T1000 (cell line): ENCODE measurements at places on chromosomes 6 and 20.
A peak's percentile ranks its signal among the peaks of the same experiment; 100 is the strongest.

DNA sequence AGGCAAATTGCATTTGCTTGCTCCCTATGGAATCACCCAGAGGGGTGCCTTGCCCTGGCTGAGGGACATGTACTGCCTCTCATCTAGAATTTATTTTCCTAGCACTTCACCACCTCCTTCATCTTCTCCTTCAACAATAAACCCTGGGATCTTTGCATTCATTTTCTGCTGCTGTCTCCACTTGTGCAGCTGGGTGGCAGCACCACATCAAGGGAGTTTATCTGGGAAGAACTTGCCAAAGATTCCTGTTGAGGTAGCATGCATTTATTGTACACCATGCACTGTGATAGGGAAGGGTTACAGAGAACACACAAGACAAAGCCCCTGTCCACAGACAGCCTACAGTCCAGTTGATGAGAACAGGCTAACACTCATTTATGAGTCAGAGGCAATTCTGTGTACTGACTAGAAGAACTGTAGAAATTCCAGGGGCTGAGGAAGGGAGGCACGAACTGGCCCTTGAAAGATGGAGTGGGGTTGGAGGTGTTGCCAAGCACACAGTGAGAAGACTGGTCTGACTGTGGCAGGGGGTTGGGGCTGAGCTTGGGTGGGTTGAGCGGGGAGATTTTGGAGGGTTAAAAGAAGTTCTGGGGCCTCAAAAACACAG is 17.5 kb downstream of the C20orf173 start:
- no peak for DNase-seq

- DNase-seq: no peak
Measured at GRCh38 chr20:25230166-25230831, 17.6 kb upstream of the PYGB start.

DNA sequence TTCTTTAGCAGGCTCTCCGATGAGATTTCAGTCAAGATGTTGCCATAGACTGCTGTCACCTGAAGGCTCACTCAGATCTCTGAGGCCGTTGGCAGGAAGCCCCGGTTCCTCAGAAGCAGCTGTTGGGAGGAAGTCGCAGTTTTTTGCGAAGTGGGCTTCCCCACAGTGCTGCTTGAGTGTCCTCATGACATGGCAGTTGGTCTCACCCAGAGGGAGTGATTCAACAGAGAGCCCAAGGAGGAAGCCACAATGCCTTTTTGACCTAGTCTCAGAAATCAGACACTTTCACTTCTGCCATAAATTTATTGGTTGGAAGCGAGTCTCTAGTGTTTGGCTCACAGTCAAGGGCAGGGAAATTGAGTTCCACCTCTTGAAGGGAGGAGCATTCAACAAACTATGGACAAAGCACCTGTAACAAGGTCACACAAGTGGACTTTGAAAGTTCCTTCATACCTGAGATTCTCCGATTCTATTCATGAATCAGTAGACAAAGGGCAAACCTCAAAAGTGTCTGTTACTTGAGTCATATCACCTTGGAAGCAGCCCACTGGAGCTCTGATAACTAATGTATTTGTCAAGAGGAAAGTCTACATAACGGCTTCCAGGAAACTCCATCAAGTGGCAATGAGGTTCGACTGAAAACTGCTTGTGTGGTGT is 208.3 kb downstream of the TASP1 start:
- DNase-seq: no peak

- no peak for DNase-seq
Measured at GRCh38 chr6:12288211-12288618, 1.9 kb upstream of the EDN1 start.

DNA sequence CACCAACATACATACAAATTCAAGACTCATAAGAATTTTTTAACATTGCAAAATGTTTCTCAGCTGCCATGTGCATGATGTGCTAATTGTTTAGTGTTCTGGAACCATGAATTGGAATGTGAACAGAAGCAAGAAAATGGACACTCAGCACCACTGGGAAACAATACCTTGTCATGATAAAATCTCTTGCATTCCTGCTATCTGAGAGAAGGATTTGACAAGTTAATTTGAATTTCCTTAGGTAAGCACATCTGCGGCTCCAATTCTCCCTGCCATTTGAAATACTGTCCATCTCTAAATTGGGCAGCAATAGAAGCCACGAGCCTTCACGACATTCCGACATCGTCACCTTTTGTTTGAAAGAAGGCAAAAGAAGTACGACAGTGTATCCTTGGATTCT is 1104.6 kb upstream of the MAP3K7 start:
- DNase-seq: no peak

GRCh38 chr20:37393196-37393862 is 47.4 kb downstream of the SRC start:
- DNase-seq: no peak

DNA sequence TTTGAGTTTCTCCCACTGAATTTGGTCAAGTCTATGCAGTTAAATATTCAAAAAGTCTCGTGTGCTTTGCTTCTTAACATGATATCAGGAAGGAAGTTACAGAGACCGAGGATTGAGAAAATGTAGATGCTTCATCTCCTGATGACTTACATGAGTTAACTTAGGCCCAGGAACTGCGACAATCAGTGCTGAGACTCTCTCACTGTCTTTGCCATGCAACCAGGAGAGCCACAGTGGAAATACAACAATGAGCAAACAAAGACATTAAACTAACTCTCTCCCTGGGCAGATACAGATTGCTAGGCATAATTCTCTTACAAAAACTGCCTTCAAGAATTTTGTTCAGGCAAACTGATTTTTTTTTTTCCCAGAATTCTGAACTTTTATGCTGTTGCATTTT is 440.6 kb upstream of the EPHA7 start:
- no peak for DNase-seq

DNA sequence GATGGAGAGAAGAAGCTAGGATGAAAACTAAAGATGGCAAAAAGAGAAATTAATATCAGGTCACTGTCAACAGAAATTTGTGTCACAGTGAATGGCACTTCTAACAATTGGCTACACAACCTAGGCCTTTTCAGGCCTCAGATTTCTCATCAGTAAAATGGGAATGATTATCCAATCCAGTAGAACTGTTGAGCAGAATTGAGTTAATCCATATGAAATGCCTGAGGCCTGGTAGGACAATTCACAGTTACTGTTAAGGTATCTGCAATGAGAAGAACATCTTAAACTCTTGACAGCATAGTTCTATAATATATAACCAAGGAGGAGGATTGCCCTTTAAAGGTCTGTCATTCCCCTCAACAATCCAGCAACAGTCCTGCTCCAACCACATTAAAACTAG is 217.9 kb upstream of the ZNF217 start:
- DNase-seq: no peak

GRCh38 chr20:44206132-44206531 is 4.4 kb downstream of the OSER1 start:
- no peak for DNase-seq

DNA sequence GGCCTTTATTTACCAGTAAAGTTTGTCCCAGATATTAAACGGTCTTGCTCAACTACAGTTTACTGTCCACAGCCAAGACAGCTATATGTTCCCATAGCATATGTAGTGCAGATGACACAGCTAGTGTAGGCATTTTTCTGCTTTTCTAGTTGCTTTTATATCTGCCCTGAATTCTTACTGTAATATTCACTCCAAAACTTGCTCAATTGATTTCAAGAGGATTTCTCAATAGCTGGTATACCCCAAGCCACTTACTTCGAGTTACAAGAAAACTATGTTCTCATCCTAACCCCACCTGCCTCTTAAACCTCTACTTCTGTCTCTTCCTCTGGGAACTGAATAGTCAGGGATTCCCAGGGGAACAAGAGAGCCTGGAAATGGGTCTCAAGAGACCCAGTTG is 18.9 kb upstream of the ROS1 start:
- DNase-seq: no peak

- no peak for DNase-seq
Measured at GRCh38 chr20:64268174-64268573, 12.6 kb downstream of the PCMTD2 start.

- DNase-seq: no peak
Measured at GRCh38 chr6:113857556-113858479, 673 bp downstream of the MARCKS start.

DNA sequence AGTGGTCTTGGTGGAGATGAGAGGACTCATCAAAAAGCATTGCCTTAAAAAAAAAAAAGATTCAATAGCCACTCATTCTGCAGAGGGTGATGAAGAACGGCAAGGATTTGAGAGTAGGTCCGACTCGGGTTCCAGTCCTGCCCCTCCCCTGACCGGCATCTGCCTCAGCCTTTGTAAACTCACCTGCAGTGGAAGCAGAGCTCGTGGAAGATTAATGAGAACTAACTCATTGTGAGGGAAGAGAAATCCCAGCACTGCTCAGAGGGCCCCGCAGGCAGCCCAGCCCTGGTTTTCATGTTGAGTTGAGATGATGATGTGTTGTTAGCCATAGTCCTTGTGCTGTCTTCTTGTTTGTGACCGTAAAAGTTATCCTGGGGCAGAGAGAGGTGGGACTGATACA is 59.4 kb downstream of the GCNT2 start:
- no peak for DNase-seq

DNA sequence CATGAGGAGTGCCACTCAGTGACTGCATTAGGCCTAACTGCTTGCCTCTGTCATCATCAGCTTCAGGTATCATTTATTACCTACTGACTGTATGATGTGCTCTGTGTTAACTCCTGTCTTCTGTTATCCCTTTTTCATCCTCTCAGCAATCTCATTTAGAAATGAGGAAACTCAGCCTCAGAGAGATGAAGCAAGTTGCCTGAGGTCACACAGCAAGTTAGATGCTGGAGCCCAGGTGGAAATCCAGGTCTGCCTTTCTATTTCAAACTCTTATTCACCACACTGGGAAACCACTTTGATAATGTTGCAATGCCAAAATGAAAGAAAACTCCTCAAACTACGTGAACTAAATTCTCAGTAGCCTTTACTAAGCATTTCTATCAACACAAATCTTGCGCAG is 1.3 kb downstream of the FERMT1 start:
- DNase-seq: no peak

DNA sequence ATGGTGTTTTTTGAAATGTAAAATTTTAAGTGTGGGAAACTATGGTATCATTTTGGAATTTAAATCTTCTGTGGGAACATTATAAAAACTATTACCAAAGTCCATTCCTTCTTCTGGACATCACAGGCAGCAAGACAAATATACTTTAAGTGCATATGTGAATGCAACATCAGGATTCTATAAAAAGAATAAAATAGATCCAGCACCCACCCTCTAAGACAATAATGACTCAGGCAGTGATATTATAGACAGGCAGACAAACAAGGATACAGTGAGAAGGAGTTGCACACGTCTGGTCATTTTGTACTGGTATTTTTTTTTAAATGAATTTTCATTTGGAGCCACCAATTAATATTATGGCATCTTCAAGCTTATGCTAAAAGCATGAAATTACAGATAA is 21.1 kb upstream of the NEDD9 start:
- DNase-seq: no peak

- DNase-seq: no peak
Measured at GRCh38 chr6:27591699-27592480, 119.0 kb upstream of the ZNF184 start.

- DNase-seq: no peak
Measured at GRCh38 chr6:154543628-154544027, 33.1 kb upstream of the CNKSR3 start.

DNA sequence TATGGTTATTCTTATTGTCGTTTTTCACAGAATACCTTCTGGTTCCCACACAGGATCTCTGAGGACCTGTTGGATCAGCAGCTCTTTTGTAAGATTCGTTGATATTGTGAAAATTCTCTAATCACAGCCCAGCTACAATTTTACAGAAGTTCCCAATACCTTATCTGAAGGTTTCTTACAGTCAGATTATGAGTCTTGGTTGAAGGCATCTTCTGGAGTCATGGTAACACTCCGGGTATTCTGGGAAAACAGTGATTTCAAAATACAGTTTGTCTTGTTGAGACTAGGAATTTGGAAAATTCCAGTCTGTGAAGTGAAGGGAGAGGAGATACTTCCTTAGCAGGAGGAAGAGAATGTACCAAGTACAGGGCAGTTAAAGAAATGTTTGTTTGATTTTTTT is 22.2 kb upstream of the HLA-C start:
- DNase-seq: no peak

GRCh38 chr6:33200219-33201146 is at the start of the genes RXRB and SLC39A7:
TSS of gene RXRB (minus strand) at chr6:33200665. CDS start at chr6:33200476, 189 bp downstream.
TSS of gene SLC39A7 (plus strand) at chr6:33200867. CDS start at chr6:33201246, 379 bp downstream.
- DNase-seq: peak; percentile 98

DNA sequence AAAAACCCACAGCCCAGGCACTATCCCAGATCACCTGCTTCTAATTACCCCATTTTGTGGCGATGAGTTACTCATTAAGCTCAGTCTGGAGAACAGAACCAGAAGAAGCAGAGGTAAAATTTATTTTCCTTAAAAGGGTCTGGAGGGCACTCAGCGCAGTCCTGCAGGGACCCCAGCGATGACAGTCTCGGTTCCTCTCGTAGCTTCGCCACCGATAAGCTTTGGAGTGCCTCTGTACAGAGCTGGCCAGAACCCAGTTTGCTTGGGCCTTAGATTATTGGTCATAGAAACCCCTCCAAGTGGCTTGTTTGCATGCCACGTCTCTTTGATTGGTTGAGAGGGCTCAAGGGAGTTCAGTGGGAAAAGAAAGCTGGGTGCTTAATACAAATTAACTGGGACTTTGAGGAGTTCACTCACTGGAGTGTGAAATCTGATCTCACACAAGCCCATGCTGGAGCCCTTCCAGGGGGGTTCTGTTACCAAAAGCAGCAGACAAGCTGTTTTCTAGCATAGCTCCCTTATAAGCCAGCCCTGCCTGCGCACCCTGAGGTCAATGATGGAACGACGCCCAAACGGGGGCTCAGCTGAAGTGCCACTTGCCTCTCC is 158.5 kb upstream of the ARID1B start:
- DNase-seq: no peak

GRCh38 chr6:3524456-3524855 is 67.6 kb upstream of the SLC22A23 start:
- no peak for DNase-seq

DNA sequence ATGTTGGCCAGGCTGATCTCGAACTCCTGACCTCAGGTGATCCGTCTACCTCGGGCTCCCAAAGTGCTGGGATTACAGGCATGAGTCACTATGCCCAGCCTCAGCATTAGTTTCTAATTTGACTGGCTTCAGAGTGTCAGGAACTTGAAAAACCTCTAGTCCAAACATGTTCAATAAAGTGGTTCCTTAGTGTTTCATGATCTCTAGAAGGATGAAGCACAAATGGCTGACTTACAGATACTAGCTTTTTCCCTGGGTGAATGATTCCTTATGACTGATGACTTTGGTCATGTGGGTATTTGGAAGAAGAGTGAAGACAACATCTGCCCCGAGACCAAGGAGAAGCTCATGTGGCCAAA is 16.4 kb downstream of the GLYATL3 start:
- DNase-seq: no peak
